NCI-H2171 (cell line): ENCODE measurements at places on chromosomes 1 and 21.

DNA sequence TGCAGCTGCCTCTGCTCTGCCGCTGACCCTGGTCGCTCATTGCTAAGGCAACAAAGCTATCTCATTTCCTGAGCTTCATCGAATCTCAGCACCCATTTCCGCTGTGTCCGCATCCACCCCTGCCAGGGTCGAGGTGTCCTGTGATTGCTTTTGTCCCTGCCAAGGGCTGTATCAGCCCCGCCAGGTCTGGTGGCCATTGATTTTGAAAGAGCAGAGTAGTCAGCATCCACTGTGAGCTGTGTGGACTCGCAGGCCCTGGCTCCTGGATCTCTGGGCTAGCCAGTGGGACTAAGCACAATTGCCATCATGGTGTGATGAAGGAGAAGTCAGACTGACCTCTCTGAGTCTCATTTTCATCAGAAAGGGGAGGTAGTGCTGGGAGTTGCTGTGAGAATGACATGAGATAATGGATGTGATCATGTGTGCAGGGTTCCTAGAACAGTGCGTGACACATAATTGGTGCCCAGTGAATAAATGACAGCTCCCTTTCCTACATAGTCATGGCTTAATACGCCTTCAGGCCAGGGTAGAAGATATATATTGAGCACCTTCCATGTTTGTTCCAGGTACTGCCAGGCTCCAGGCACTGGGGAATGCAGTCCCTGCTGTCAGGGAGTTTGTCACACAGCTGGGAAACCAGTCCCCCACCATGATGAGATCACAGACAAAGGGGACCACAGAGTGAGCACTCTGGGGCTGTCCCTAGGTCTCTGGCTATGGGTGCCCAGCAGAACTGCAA is 32.1 kb downstream of the NAV1 start:
- no peak for DNase-seq

DNA sequence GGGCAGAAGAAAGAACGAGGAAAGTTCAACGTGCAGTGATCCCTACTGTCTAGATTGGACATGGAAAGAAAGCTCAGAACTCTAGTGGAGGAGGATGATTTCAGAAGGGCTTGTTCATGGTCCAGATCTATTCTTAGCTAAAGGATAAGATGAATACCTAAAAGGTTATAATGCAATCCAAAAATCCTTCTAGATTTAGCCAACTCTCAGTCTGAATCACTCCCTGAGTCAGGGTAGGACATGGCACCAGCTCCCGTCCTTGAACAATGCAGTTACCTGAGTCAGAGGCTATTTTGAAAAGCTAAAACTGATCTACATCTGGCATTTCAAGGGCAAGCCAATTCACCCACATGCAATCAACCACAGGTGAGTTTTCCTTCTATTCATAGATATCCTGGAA is 38.8 kb upstream of the HIVEP3 start:
- no peak for DNase-seq

DNA sequence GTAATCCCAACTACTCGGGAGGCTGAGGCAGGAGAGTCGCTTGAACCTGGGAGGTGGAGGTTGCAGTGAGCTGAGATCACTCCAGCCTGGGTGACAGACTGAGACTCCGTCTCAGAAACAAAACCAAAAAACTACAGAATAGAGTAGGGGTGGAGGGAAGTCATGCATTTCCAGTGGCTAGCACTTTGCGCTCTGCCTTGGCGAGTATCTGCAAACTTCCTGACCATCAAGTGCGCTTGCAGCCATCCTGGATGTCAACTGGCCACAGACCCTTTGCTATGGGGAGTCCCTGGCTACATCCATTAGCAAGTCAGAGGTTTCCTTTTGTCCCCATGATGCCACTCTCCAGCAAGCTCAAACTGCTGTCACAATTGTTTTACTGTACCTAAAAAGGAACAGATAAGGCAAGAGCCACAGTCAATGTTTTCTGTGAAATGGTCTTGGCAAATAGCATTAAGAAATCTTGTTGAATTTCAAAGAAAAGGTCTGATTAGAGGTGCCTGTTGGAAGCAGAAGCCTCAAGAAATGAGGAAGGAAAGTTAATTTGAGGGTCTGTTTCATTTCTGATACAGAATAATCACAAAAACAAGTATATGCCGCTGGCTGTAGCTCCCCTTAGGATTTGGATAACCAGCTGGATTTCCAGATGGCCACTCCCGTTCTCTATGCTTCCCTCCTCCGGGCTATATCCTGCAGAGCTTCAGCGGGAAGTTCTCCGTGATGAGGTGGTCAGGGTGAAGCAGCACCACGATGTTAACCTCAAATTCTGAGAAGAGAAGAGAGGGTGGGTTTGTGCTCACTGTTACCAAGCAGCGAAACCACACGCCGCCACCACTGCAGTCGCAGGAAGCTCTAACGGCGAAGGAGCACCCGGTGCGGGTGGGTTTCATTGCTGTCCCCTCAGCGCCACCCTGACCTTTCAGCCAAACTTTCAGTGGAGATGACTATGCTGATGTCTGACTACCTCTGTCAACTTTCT is 42.0 kb downstream of the VPS26C start:
- no peak for DNase-seq

GRCh38 chr1:154353966-154354365 is 28.6 kb downstream of the ATP8B2 start:
- no peak for DNase-seq

- DNase-seq, result no peak
These were observed 9.6 kb upstream of the RLF start for GRCh38 chr1:40151457-40152079.

DNA sequence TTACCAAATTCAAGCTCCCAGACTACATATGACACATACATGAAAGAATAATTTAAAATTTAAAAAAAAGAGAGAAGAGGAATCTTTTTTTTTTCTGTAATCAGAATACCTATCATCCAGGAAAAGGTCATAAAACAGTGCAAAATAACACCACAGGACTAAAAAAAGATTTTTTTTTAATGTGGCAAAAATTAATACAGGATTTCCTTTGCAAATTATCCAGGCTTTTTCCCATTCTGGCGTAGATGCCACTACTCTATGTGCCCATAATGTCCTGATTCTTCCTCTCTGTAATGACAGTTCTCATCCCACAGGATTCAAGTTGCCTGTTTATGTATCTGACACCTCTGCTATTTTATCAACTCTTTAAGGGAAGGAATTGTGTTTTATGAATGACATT is 429.6 kb downstream of the SMYD3 start:
- DNase-seq, result no peak

GRCh38 chr1:182990413-182991144 is 32.6 kb upstream of the LAMC1 start:
- no peak for DNase-seq

GRCh38 chr1:203528063-203528462 is 34.1 kb downstream of the OPTC start:
- peak; percentile 22 for DNase-seq
